ENCODE measurements at places on chromosomes 1 and 21.

GRCh38 chr1:185137896-185138545, 18.7 kb downstream of the TRMT1L start:
- H3K27me3 ChIP-seq: no peaks in the 10 kb centered on the region
- H3K36me3 ChIP-seq: peaks cover 54% of the 10 kb centered on the region
- H3K4me3 ChIP-seq: no peak overlapping the region
- no peak for DNase-seq
- H3K27ac ChIP-seq: no peak overlapping the region
- H3K4me1 ChIP-seq: no peaks in the 10 kb centered on the region

GRCh38 chr21:41068967-41069642, 98.9 kb upstream of the BACE2 start:
- peak overlapping the region; percentile 36 for H3K4me3 ChIP-seq
- H3K27me3 ChIP-seq: peaks cover 13% of the 10 kb centered on the region

GRCh38 chr1:99640672-99641071, 5.2 kb upstream of the PALMD start:
- H3K27me3 ChIP-seq: no peaks in the 10 kb centered on the region
- peaks cover 18% of the 10 kb centered on the region for H3K4me1 ChIP-seq
- no peak overlapping the region for H3K4me3 ChIP-seq
- no peak overlapping the region for H3K27ac ChIP-seq
- DNase-seq: no peak

GRCh38 chr1:7322283-7322785, 448.8 kb upstream of the VAMP3 start:
- no peak for DNase-seq
- H3K4me1 ChIP-seq: no peaks in the 10 kb centered on the region
- peaks cover 24% of the 10 kb centered on the region for H3K27me3 ChIP-seq
- no peak overlapping the region for H3K27ac ChIP-seq
- H3K36me3 ChIP-seq: no peaks in the 10 kb centered on the region
